Activated T-cell treated with anti-CD3 and anti-CD28 coated beads, Interleukin-2, amount 50 U/mL, for 72 hours (primary cell): ENCODE measurements at places on chromosomes 5 and 9. TPM values are rescaled to one million over a fixed set of nuclear protein-coding genes. Genes with fewer than 3 reads are reported as not detected.

- no peak for DNase-seq
Measured at GRCh38 chr9:130989391-130989790, 19.6 kb upstream of the LAMC3 start.

DNA sequence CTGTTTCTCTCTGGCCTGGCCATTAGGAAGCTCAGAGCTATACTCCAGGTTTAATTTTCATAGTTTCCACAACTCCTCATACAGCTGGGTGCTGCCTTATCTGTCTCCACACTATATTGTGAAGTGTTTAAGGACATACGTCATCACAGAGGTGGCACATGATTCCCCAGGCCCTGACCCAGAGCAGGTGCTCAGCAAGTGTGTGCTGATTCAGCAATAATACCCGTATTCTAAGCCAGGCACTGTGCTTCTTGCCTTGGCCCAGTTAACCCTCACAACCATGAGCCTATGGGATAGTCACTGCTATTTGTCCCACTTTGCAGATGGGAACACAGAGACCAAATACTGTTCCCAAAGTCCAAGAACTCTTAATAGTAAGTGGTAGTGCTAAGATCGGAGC lies 93.5 kb upstream of the SMIM23 start:
- no peak for DNase-seq

The ANKRD31 gene
- 0.65 TPM for total RNA-seq

DNA sequence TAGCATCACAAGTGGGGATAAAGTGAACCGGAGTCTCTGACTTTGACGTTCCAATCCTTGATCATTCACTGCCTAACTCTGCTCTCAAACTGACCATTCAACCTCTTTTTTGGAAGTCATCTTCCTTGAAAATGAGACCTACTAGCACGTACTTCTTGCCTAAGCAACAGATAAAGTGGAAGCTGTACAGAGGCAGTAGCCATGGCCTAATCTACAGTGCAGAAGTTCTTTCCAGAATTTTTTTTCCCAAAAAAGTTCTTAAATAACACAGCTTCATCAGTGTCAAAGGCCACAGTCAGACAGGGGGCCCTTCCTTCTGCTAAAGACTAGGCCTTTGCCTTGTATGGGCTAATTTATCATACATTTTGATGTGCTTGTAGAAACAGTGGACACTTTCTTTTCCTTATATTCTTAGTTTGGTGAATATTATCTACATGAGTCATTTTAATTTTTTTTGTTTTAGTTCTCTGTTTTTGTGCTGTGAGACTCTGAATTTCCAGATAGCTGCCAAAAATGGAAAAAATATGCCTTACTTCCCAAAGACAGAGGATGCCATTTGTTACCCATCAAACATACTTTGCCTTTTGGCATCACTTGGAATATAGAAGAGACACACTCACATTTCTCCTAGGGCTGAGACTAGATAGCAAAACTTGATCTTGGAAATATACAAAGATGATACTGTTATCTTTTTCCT lies 96.3 kb upstream of the VCAN start:
- DNase-seq, result no peak

DNA sequence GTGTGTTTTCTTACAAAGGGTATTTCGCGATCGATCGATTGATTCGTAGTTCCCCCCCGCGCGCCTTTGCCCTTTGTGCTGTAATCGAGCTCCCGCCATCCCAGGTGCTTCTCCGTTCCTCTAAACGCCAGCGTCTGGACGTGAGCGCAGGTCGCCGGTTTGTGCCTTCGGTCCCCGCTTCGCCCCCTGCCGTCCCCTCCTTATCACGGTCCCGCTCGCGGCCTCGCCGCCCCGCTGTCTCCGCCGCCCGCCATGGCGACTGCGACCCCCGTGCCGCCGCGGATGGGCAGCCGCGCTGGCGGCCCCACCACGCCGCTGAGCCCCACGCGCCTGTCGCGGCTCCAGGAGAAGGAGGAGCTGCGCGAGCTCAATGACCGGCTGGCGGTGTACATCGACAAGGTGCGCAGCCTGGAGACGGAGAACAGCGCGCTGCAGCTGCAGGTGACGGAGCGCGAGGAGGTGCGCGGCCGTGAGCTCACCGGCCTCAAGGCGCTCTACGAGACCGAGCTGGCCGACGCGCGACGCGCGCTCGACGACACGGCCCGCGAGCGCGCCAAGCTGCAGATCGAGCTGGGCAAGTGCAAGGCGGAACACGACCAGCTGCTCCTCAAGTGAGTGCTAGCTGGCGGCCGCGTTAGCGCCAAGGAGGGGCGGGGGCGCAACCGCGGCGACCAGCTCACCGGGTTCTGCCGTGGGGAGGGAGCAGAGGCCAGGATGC lies 480 bp downstream of the LMNB1 start:
- peak; percentile 69 for DNase-seq

DNA sequence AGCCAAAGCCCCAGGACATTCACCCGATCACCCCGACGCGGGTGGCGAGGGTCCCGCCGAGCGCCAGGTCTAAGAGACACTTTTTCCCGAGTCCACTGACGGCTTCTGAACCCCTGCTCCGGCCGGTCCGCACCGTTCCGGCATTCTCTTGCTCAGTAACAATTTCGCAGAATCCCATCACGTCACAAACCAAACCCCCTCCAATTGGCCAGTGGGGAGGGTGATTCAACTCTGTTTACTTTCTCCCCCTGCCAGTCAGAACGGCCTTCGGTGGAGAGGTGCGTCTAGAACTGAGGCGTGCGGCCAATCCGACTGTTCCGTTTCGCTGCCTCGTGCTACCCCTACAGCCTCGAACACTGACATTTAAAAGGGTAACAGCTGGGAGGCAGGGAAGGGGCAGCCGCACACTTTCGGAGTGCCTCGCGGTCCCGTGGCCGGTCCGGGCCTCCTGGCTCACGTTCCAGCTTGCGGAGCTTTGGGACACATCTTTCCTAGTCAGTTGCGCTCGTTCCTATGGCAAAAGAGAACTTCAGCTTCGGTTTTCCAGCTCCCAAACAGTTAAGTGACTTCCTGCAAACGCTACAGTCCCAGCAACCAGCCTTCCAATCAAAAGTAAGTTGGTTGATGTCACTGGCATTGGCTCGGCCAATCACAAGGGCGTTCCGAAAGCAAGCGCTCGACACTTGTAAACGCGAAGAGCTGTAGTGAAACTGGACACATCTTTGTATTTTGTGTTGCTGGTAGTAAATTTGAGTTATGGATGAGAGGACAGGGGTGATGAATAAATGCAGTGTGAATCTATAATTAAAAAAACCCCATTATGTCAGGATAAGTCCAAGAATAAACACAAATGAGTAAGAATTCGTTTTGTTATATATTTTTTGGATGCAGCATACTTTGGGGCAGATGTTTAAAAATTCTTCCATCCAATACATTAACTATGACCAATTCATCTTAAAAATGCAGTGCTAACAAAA lies at the start of gene KLF9:
Gene KLF9, minus strand, starts transcription at position 859 of the 977 bp plus-strand sequence. CDS start 1,294 bp downstream, outside the sequence.
- peak; percentile 90 for DNase-seq

GRCh38 chr5:120818128-120818527 lies 354.0 kb downstream of the PRR16 start:
- no peak for DNase-seq

GRCh38 chr5:168654211-168654721 lies 75.1 kb upstream of the PANK3 start:
- DNase-seq, result no peak

The DNAH5 gene
- not detected for total RNA-seq

The GNA14 gene
- total RNA-seq, result not detected

The CCL27 gene
- 3.7 TPM for total RNA-seq

- no peak for DNase-seq
Measured at GRCh38 chr5:82097-82496, 9.9 kb upstream of the PLEKHG4B start.

- DNase-seq, result no peak
Measured at GRCh38 chr9:90834828-90835595, 33.4 kb downstream of the SYK start.

The MYMK gene
- not detected for total RNA-seq

DNA sequence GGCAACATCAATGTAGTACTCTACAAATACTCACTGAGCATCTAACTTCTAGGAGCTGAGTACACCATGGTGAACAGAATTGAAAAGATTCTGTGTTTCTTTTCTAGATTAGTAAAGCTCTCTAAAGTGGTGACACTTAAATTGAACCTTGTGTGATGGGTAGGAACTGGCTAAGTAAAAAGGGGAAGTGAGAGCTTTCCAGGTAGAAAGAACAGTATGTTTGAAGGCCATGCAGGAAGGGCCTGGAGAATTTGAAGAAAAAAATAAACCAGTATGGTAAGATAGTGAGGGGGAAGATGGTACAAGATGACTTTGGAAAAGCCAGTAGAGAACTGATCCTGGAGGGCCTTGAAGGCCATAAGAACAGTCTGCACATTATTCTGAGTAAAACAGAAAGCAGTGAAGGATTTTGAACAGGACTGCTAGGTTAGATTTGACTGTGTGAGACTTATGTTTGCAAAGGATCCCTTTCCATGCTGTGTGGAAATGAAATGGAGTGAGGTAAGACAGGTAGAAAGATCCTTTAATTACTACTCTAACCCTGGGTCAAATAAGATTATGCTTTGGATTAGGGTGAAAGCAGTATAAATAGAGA lies 46.7 kb upstream of the UBQLN1 start:
- DNase-seq, result no peak

DNA sequence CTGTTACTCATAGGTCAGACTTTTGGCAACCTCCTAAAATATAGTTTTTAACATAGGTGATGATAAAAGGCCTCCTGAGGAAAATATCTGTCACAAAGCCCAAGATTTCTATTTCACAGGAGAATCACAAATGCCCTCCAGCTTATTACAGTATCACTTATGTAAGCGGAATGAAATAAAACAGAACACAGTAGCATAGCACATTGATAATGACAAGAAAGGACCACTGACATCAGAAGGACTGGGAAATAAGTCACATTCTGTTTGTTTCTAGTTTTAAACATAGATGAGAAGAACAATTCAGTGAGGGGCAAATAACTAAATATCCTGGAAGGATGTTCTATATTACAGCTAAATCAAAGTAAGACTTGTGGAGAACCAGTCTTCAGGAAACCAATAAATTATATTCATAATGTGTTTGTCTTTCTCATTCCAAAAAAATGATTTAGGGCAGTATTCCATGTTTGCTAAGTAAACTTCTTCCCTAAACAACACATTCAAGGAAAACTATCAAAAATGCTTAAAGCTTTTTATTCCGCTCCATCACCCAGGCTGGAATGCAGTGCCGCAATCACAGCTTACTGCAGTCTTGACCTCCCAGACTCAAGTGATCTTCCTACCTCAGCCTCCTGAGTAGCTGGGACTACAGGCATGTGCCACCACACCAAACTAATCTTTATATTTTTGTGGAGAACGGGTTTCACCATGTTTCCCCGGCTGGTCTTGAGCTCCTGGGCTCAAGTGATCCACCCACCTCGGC lies 20.8 kb upstream of the CTNNAL1 start:
- no peak for DNase-seq

GRCh38 chr5:16888694-16889124 lies 47.4 kb downstream of the MYO10 start:
- no peak for DNase-seq

DNA sequence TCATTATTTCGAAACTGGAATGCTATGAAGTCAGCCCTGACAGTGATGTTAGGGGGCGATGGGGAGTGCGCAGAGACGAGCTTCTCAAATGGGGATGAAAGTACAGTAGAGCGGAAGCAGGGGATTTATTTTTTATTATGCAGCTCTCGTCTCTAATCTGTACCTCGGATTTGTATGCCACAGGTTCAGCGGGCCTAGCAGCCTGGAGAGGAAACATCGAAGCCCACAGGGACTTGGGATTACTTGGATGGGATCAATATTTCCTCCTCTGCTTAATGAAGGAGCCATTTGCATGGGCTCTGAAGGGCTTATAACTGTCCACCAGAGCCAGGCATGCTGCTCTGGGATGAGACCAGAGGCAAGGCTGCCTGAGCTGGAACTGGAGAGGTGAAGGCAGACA lies 133.5 kb upstream of the RAPGEF1 start:
- no peak for DNase-seq

GRCh38 chr5:125914471-125914870 lies 508.7 kb upstream of the GRAMD2B start:
- no peak for DNase-seq

The TNFSF8 gene
- total RNA-seq, result 99.5 TPM

The MRNIP gene
- total RNA-seq, result 33.3 TPM

The PCDHB5 gene
- total RNA-seq, result not detected

- DNase-seq, result no peak
Measured at GRCh38 chr9:21830589-21830988, 28.2 kb downstream of the MTAP start.

GRCh38 chr9:122291458-122291857 lies 26.8 kb downstream of the MRRF start:
- no peak for DNase-seq

- DNase-seq, result no peak
Measured at GRCh38 chr9:7033076-7034045, 275.6 kb downstream of the KDM4C start.

The TAF11L10 gene
- not detected for total RNA-seq

DNA sequence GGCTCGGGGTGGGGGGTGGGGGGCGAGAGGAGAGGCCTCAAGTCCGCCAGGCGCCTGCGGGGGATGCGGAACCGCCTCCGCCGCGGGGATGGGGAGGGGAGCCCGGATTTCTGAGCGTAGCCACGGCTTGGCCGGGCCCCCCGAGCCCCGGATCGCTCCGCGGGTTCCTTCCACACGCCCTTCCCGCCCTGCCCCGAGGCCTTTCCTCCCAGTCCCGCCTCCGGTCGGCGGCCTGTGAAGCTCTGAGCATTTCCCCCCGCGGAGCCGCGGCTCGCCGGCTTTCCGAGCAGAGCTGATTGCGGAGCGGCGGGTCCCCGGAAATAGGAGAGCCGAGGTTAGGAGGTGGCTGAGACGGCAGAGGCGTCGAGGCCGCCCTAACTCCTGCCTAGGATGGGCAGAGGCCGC lies 6.1 kb downstream of the IRX4 start:
- no peak for DNase-seq

The SCGB3A2 gene
- not detected for total RNA-seq

- DNase-seq, result peak; percentile 22
Measured at GRCh38 chr9:77807281-77807683, 159.2 kb upstream of the GNA14 start.

DNA sequence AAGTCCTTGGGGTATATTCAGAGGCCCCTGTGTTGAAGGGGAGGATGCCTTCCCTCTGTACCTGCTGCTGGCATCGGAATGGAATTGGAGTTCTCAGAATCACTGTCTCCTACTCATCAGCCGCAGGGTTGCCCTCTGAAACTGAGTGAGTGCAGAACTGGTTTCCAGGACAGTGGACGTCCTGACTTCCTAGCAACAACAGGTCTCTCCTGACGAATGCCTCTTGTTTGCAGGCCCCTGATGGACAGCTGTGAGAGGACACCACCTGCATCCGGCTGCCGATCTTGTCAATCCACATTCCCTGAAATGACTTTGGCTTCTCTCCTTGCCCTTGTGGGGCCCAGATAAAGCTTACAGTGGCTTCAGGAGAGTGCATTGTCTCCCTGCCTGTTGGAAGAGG lies 274.5 kb downstream of the NSG2 start:
- DNase-seq, result no peak

GRCh38 chr5:18888821-18889220 lies 1099.2 kb downstream of the CDH18 start:
- no peak for DNase-seq

DNA sequence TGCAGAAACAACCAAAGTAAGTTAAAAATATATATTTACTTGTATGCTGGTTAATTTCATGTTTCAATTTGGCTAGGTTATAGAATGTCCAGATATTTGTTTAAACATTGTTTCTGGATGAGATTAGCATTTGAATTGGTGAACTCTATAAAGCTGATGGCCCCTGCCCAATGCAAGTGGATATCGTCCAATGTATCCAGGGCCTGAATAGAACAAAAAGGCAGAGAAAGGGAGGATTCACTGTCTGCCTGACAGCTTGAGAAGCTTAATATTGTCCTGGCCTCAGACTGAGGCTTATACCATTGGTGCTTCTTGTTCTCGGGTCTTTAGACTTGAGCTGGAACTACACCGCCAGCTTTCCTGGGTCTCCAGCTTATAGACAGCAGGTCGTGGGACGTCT lies 446.7 kb upstream of the ACTBL2 start:
- no peak for DNase-seq

The RAPGEF6 gene
- 36.5 TPM for total RNA-seq
